HT1080 (cell line): ENCODE measurements at places on chromosomes 1 and 21.

DNA sequence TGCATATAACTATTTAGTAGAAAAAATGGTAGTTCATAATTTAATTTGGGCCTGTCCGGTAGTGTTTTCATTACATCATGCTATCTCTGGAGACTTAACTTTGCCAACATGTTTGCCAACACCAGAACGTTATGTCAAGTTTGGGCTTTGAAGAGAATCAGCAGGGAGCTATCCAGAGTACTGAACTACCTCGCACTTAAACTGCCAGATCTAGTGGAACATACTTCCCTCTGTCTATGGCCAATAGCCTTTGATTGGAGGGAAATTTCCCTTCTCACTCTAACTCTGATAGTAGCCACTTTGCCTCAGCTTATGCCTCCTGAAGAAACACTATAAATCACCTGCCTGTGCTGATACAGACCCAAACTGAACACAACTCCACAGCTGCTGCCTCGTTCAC lies 10.0 kb downstream of the LRRC53 start:
- DNase-seq: peak; percentile 48

DNA sequence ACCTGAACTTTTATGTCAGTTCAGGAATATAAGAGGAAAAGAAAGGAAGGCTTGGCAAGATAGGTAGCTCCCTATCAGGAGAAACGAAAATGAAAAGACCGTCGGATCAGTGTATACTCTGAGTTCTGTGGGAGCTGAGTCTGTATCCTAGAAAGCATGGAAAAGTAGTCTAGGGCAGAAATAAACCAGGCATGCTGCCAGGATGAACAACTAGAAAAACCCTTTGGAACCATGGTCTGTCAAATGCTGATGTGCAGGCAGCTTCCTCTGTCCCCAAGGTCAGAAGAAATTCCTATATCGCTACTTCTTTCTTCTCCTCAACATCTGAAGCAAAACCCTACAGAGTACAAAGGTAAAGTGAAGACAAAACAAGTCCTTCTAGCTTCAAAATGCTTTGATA lies 268.8 kb downstream of the ST6GALNAC3 start:
- DNase-seq: no peak

- DNase-seq: no peak
Observed at GRCh38 chr1:57361516-57361915, 62.3 kb downstream of the DAB1 start.

DNA sequence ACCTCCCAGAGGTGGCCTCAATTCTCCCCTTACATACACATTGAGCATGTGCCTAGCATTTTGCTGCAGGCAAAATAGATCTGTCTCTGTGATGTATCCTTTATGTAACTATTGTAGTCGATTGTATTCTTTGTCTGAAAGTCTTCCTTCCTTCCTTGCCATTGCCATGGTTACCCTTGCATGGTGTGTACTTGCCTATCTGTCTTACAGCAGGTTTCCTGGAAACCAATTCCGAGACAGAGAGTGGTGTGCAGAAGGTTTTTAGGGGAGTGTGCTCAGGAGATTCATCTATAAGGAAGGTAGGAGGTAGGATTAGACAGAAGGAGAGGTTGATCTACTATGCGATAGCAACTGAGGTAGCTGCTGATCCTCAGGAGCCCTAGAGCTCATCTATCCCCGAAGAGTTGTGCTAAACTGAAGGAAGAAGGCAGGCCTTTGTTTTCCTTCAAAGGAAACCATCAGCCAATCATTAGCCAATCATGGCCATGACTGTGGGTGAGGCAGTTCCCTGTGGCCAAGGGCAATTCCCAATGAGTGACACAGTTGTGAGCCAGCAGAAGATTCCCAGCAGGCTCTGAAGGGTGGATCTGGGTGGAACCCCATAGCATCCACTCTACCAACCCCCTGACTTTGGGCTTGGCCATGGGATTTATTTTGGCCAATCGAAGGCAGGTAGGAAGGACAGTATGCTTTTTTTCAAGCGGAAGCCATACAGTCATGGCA lies 15.0 kb downstream of the CITED4 start:
- peak; percentile 55 for DNase-seq

GRCh38 chr1:164510435-164510834 lies 48.5 kb upstream of the PBX1 start:
- no peak for DNase-seq

DNA sequence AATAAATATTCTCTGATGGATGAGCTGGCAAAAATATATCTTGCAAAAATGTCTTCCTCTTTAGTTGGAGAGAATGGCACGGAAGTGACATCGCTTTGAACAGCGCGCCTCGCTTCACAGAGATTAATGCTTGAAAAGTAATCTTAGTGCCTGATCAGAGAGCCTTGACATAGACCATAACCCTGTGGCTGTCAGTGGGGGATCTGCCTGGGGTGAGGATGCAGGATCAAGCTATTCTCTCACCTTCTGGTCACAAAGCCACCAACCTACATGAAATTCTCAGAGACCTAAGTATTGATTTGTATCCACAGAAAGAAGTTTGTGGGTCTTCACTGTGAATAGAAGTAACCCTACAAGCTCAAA lies 492.6 kb downstream of the LMO4 start:
- no peak for DNase-seq

GRCh38 chr1:93976291-93976690 lies 67.1 kb upstream of the GCLM start:
- no peak for DNase-seq

GRCh38 chr21:38470755-38471154 lies 27.5 kb downstream of the ERG start:
- DNase-seq: peak; percentile 47

GRCh38 chr1:229539863-229540506 lies 18.5 kb downstream of the ABCB10 start:
- DNase-seq: no peak

- peak; percentile 63 for DNase-seq
Observed at GRCh38 chr1:186605762-186606350, 74.4 kb downstream of the PTGS2 start.

- DNase-seq: no peak
Observed at GRCh38 chr21:14699433-14700407, 153.6 kb upstream of the SAMSN1 start.

GRCh38 chr1:189977184-189977583 lies 500.5 kb downstream of the BRINP3 start:
- DNase-seq: no peak

GRCh38 chr1:113109908-113110554 lies 37.0 kb downstream of the LRIG2 start:
- DNase-seq: peak; percentile 84

GRCh38 chr1:192929597-192929996 lies 120.8 kb downstream of the RGS2 start:
- no peak for DNase-seq

DNA sequence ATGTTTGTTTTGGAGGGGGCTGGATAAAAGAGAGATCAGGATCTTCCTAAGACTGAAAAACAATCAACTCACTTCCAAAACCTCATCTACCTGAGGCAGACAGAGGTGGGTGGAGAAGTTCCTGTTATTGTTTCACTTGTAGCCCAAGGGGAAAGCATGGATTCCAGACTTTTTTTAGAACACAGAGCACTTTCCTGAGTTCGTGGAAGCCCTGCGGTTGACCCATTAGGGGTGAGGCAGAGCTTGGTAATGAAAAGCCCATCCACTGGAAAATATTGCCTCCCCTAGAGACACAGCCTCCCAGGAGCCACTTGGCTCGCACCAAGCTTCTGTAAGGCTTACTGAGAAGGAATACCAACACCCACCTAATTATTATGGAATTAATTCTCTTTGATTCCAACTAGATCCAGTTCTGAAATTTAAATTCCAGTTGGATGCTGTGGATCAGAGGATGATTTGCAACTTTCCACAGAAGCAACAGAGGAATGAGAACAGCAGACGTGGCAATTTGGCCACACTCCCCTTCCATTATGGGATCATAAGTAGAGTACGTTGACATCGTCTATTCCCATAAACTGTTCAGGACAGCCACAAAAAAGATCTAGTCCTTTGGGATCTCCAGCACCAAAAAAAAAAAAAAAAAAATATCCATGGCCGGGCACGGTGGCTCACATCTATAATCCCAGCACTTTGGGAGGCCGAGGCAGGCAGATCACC lies 4.1 kb upstream of the PEF1 start:
- DNase-seq: no peak

- DNase-seq: no peak
Observed at GRCh38 chr1:149967646-149968045, 31.0 kb upstream of the MTMR11 start.

DNA sequence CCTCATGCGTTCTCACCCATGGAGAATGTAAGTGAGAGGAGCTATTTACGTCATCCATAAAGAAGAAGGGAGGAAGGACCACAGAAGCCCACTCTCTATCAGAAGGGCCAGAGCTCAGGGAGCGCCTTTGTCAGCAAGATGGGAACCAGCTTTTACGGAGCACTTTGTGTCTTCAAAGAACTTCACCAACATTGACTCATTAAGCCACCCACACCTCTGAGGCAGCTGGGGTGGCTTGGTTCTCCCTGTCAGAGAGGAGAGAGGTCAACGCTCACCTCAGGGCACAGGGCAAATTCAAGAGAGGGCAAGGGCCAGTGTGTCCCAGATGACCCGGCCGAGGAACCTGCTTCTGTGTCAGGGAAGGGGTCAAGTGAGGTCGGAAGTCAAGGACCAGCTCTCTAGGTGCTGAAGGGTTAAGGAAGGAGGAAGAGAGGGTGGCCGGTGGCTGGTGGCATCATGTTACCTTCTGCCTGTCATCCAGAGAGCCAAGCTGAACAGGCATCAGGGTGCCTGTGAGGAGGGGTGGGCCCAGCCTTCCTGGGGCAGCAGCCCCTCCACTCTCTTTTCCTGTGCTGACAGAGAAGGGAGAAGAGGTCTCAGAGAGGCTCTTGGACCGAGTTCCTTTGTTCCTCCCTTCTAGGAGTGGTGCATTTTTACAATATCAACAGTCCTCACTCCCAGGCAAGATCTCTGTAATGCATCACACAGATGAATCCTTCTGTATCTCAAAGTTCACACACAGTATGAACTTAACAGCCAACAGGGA lies 109.0 kb downstream of the ETS2 start:
- no peak for DNase-seq

DNA sequence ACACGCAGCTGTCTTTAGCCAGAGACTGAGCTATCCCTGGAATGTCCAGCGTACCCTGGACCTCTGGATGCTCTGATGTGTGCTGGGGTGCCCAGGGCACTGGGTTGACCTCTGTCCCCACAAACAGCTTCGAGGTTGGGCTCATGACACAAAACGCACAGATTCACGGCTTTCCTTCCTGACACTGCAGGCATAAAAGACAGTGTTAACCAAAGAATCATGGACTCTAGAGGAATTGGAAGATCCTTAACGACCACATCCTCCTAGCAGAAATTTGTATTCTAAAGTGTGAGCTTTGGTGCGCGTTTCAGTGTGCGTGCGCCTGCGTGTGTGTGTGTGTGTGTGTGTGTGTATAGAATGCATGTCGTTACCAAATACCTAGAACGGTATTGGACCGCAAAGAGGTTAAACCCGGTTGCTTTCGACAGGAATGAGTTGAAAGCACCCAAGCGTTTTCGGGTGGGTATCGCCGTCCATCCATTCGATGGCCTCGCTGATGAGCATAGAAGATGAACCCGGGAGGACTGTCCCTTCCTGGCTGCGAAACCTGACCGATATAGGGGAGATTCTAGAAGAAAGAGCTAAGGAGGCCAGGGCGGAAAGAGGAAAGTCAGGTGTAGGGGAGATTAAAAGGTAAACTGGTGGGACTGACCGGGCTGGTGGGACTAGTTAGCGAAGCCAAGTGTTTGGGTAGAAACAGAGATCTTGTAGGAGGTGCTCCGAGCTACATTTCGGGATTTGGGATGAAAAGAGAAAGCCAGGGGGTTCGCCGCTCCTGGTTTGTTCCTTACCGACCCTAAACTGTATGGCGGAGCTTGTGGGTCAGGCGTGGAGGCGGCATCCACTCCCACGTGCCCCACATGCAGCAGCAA lies 6.8 kb upstream of the LHX9 start:
- DNase-seq: no peak

GRCh38 chr1:81867235-81867634 lies 66.5 kb downstream of the ADGRL2 start:
- DNase-seq: no peak

DNA sequence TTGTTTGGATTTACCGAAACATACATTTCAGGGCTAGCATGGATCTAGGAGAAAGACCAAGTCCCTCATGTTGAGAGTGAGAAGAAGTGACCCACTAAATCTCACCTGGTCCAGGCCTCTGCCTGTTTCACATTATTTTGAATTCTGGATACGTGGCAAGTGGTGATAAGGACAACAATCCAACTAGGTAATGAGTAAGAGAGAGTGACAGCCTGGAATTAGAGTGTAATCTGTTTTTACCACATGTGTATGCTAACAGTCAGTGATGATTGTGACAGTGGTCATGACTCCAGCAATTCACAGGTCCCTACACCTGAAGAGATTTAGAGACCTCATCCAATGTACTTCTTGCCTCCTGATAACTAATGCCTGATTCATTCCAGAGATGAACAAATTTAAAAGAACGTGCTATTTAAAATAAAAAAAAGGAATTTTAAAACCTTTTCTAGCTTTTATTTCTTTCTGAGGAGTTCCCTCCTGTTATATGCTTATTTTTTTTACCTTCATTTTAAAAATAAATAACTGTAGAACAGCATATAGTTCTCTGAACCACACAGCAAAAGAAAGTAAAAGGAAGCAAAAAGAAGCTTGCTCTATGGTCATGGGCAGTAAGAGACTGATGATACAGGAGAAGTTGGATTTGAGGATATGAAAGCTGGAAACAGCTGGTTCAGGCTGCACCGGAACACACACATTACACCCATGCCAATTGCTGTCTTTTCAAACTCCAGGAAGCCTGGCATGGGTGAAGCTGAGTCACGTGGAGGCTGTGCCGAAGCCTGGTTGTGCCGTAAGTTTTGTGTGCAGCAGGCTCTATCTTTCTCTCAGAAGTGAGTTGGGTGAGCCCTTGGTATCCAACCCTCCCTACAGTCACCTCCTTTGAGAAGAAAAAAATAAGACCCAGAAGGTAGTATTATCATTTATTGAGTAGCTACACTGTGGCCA lies 14.7 kb downstream of the C1orf116 start:
- peak; percentile 82 for DNase-seq

DNA sequence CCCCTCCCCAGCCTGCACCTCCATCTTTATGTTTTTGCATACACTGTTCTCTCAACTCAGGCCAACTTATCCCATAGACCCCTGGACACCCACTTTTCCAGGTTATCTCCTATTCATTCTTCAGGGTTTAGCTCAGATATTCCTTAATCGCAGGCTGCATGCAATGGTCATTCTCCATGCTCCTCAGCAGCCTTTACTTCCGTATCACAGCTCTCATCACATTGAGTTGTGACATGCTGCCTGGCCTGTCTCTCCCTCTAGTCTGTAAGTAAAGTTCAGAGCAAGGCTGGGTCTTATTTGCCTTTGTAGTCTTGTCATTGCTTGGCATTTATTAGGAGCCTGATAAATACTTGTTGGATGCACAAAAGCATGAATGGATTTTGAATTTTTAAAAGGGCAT lies 6.9 kb downstream of the DNAJC6 start:
- DNase-seq: no peak

GRCh38 chr1:76607717-76608116 lies 259.6 kb upstream of the ST6GALNAC5 start:
- DNase-seq: no peak

DNA sequence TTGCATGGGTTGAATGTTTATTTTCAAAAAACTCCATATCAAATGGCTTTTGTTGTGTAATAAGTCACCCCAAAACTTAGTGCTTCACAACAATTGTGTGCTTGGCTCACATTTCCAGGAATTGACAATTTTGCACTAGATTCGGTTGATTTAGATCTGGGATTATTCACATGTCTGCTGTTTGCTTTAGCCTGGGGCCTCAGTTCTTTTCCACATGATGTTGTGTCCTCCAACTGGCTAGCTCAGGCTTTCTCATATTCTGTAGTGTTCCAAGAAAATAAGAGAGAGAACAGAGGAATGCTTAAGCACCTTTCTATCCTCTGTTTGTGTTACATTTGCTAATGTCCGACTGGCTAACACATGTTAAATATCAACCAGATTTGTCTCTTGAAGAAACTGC lies 281.5 kb upstream of the ADGRL4 start:
- no peak for DNase-seq
